ENCODE measurements at places on chromosomes 6 and 20.

- DNase-seq: peak; percentile 36
These were observed 8.9 kb downstream of the BPIFB1 start for GRCh38 chr20:33291830-33292355.

DNA sequence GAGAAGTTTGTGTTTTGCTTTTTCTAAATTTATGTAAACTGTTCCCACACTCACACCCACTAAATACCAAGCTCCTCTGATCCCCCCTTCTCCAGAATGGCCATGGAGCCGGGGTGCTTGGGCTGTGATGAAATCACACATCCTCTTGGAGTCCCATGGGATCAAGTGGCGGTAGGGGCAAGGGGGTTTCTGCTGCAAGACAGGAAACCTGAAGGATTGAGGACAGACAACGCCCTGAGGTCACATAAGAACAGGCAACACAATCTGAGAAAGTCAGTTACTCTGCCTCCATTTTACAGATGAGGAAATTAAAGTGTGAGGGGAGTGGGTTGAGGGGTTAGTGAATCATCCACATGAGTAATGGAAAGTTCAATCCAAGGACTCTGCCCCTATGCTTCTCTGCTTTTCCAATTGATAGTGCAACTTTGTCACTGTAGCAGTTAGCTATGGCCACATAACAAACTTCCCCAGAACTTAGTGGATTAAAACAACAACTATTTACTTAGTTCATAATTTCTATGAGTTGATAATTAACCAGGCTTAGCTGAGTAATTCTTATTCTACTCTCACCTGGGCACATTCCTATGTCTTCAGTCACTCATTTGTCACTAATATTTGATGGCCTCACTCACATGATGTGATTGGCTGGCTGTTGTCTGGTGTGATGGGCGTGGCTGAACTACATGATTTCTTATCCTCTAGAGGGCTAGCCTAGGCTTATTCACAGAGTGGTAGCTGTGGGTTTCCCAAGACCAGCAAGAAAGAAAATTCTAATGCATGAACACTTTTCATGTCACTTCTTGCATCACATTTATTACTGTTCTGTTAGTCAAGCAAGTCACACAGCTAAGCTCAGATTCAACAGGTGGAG, 311.1 kb upstream of the RNF24 start:
- no peak for DNase-seq

DNA sequence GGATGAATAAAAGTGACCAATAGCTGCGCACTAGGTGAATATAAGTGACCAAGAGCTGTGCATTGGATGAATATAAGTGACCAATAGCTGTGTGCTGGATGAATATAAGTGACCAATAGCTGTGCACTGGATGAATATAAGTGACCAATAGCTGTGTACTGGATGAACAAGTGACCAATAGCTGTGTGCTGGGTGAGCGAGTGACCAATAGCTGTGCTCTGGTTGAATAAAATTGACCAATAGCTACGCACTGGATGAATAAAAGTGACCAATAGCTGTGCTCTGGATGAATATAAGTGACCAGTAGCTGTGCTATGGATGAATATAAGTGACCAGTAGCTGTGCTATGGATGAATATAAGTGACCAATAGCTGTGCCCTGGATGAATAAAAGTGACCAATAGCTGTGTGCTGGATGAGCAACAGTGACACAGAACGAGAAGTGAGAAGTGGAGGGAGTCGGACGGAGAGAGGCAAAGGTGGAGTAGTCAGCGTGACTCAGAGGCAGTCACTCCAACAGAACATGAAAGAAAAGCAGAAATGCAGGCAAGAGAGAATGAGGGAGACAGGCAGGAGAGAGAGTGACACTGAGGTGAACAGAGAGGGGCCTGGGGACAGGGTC, 38.5 kb downstream of the RBM38 start:
- DNase-seq: no peak

DNA sequence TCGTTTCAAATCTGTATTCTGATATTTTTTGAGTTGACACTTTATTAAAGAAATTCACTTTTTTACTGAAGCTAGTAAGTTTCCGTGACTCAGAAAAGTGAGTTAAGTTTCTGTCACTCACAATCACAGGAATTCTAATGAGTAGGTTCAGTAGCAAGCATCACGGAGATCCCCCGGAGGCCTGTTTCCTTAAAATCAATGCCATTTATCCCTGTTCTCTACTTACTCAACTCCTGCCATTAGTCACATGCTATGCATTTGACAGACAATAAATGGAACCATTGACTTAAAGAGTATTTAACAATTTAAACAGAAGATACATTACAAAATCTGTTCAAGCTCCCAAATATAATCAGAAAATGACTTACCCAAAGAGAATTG, 9.1 kb downstream of the SLC18B1 start:
- no peak for DNase-seq

GRCh38 chr20:4102381-4102780, 87.0 kb upstream of the RNF24 start:
- DNase-seq: no peak

DNA sequence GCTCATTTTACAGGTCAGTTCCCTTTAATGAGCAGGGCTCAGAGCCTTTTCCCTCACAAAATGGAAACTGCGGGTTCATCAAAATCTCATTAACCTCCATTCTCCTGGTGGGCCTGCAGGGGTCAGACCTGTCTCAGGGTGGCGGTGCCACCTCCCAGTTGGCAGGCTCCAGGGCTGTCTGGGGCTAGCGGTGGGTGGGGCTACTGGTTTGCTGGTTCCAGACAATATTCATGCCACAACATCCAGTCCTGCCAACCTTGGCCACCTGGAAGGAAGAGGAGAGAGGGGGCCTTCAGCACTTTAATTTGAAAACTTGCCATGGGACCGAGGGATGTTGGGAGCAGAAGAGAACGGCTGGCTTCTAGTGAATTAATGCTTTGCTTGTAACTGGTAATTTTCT, 41.9 kb upstream of the CTNNBL1 start:
- no peak for DNase-seq

- DNase-seq: no peak
These were observed 2.4 kb upstream of the AARS2 start for GRCh38 chr6:44315516-44315915.
